AG09309 (cell line): ENCODE measurements at places on chromosomes 5 and 9.

GRCh38 chr5:74767579-74767913 lies 497 bp downstream of the NSA2 start:
- no peak for DNase-seq

GRCh38 chr5:9104571-9105339 lies 441.1 kb downstream of the SEMA5A start:
- DNase-seq = no peak

- DNase-seq = peak; percentile 46
Measured at GRCh38 chr5:54547711-54548250, 30.2 kb downstream of the SNX18 start.

DNA sequence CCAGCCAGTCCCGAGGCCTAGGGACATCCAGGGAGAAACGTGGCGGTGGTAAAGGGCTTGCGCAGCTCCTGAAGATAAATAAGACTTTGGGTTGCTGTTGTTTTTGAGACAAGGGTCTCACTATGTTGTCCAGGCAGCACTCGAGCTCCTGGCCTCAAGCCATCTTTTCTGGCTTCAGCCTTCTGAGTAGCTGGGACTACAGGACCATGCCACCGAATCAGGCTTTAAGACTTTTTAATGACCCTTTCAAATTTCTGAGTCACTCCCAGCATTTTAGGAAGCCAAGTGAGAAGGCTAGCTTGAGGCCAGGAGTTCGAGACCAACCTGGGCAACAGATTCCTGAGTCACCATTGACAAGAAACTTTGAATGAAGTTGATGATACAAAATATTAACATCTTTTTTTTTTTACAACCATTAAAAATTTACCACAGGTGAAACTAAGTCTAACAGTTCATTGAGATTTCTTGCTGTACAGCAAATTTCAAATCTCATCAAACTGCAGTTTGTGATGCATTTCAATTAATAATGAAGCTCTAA lies 817 bp upstream of the GNE start:
- no peak for DNase-seq

DNA sequence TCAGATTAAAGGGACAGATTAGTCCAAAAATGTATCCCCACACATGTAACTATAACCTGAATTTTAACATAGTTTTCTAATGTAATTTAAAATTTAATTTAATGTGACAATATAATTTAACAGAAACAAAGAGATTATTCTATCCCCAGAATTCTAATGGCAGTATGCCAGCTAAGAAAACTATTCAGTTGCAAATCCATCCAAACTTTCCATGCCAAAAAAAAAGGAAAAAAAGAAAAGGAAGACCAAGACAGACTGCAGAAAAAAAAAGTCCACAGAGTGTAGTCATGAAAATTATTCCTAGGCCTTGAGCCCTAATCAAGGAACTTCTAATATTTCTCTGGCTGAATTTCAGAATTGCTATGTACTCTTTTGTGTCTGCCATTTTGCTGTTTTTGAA lies 217.6 kb downstream of the CDH18 start:
- DNase-seq = no peak

DNA sequence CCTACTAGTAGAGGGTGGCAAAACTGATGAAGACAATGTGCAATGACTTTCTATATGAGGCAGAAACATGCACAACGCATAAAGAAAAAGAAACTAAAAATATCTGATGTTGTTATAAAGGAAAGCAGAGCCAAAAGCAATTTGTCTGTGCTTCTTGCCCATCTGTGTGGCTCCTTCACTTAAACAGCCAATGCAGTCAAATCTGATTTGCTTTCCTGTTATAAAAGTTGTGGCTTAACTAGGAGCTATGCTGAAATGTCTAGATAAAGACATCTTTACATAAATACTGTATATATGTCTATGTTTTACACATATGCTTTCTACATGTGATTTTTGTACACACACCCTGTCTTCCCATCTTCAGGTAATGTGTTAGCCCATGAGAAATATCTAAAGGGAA lies 508.2 kb downstream of the CETN3 start:
- no peak for DNase-seq

DNA sequence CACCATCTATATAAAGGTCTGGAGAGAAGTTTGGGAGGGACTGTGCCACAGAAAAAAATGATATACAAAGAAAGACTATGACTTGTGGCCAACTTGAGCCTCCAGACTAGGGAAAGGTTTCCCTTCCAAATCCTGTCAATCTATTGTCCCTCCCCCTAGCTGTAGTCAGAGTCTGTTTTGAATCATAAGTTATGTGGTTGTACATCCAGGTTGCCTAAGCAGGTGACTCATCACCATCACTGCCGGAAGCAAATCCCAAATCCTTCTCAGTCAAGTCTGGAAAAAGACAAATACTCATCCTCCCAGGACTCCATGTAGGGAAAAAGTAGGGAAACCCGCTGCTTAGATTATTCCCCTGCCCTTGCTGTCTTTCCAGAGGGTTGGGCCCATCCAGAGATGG lies 235.7 kb downstream of the CDK5RAP2 start:
- DNase-seq = peak; percentile 70

DNA sequence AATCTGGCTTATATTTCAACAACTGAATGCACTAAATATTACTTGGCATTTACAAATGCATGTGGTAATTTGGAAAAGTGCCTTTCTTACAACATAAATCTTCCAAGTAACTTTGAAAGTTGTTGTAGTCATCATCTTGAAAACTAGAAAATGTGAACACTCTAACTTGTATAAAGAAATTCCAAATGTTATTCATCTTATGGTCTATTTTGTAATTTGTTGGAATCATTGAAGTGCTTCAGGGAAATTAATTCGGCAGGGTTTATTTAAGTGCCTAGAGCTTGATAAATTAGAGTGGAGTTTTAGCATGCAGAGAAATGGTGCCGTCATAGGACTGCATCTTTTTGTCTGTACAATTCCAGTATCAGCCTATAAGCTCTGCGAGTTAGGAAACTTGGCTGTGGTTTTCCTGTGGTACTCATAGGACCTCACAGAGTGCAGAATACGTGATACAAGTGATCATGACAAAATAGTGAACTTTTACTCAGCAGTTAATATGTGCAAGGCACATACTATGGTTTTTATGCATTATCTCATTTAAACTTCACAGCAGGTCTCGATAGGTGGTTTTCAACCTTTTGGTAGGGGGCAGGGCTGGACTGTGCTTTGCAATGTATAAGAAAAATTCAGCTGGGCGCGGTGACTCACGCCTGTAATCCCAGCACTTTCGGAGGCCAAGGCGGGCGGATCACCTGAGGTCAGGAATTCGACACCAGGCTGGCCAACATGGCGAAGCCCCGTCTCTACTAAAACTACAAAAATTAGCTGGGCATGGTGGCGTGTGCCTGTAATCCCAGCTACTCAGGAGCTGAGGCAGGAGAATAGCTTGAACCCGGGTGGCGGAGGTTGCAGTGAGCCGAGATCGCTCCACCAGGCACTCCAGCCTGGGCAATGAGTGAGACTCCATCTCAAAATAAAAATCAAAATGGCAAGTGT lies 79.6 kb downstream of the RAI14 start:
- DNase-seq = peak; percentile 69

- no peak for DNase-seq
Measured at GRCh38 chr5:173631478-173631877, 15.0 kb upstream of the BOD1 start.
